NCI-H446 (cell line): ENCODE measurements at places on chromosomes 7 and 10.

- DNase-seq = no peak
Measured at GRCh38 chr10:71297343-71297742, 21.7 kb upstream of the SLC29A3 start.

DNA sequence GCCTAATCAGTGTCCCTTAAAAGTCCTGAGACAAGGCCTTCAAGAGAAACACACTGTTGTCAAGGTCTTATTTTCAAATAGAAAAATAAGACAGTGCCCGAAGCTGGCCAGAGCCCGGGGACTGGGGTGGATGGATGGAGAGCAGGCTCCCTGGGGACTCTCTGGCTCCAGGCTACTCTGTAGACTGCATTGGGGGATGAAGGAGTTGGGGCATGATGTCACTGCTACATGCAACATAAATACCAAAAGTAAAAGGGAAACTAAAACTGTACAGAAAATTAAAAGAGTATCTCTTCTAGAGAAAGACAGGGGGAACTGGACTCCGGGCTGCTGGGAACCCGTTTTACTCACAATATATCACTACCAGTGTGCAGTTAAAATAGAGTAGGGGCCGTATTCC, 629.8 kb downstream of the KCNMA1 start:
- DNase-seq = no peak

- no peak for DNase-seq
Measured at GRCh38 chr10:79172881-79173280, 104.1 kb downstream of the ZMIZ1 start.

DNA sequence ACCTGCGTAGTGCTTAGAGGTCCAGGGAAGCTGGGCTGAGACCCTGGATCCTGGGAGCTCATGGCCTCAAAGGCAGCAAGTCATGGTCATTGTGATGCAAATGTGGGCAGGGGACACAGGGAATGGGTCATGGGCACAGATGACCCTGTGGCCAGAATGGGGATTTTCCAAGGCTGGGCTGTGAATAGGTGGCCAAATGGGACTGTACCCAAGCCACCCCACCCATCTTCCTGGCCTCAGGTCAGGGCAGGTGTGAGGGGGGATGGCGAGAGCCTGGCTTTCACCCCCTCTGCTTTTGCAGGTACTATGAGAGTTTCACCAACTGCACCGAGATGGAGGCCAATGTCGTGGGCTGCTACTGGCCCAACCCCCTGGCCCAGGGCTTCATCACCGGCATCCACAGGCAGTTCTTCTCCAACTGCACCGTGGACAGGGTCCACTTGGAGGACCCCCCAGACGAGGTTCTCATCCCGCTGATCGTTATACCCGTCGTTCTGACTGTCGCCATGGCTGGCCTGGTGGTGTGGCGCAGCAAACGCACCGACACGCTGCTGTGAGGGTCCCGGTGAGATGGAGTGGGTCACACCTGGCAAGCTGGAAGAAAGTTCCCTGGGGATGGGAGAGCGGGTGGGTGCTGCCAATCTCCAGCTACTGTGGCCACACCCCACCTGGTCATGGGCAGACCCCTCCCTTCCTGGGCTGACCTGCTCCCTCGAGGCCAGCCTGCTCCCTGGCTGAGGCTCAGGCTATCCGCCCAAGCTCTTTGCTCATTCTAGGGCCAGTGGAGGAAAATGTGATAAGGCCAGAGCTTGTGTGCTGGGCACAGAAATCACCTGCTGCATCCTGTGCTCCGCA, 25.5 kb downstream of the RAMP3 start:
- DNase-seq = no peak

- peak; percentile 72 for DNase-seq
Measured at GRCh38 chr10:21989453-21990154, 13.9 kb downstream of the DNAJC1 start.

- DNase-seq = no peak
Measured at GRCh38 chr10:70320751-70321150, 36.9 kb upstream of the NPFFR1 start.

DNA sequence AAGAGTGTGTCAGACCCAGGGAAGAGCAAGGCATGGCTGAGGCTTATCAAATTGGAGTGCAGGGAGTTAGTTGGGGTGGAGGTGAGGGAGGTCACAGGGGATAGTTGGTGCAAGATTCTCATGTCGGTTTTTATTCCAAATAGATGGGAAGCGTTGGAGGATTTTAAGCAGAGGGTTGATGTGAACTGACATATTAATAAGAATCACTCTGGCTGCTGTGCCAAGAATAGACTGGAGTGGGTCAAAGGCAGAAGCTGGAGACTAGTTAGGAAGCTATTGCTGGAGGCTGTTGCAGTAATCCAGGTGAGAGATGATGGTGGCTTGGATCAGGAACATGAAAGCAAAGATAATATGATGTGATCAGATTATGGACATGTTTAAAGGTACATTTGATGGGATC, 36.5 kb downstream of the LRRC18 start:
- DNase-seq = no peak

- no peak for DNase-seq
Measured at GRCh38 chr7:155809947-155810769, 2.1 kb downstream of the SHH start.

DNA sequence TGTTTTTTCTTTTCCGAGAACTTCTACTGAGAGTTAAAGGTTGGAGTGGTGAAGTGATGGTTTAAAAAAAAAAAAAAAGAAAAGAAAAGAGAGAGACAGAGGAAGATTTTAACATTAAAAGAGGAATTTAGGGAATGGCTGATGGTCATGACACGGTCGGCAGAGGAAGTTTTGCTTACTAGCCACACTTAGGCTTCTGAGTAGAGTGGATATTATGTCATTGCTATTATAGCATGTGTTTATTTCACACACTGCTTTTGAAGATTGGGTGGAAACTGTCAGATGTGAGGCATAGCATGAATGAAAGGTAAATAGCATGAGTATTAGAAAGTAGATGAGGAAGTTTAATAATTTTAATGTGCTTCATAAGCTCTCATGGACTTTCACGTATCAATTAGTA, 2.5 kb downstream of the KAT6B start:
- no peak for DNase-seq

GRCh38 chr7:9083837-9084236, 650.4 kb downstream of the NXPH1 start:
- DNase-seq = no peak

GRCh38 chr10:62653254-62653653, 151.3 kb upstream of the ADO start:
- DNase-seq = no peak

GRCh38 chr10:104101902-104102301, 16.2 kb upstream of the COL17A1 start:
- no peak for DNase-seq

DNA sequence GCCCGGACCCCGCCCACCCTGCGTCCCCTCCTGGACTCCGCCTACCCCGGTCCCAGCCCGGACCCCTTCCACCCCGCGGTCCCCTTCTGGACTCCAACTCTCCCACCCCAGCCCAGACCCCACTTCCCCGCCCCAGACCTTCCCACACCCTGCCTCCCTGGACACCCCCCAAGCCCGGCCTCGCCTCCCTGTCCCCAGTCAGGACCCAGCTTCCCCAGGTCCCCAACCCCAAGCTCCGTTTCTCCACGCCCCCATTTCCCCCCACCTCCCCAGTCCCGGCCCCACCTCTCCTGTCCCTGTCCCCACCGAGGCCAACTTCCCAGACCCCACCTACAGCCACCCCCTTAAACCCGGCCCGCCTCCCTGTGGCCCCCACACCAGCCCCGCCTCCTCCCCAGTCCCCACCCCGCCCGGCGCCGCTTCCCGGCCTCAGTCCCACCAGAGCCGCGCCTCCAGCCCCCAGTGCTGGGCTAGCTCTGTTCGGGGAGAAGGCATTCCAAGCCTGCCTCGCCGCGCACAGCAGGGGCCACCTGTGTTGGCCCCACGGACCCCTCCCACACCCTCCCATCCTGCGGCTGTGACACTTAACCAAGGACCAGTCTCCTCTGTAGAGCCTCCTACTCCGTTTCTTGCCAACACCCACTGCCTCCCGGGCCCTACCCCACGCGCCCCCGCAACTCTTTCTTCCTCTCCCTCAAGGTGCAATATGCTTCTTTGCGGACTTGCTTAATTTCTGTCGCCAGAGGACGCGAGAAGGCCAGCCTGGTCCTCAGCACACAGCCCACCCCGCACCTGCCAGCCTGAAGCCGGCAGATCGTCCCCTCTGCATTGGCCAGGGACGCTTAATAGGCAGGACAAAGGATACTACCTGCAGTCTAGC, 736 bp upstream of the ITIH5 start:
- no peak for DNase-seq

- DNase-seq = no peak
Measured at GRCh38 chr10:6045878-6046772, 16.0 kb downstream of the IL2RA start.

DNA sequence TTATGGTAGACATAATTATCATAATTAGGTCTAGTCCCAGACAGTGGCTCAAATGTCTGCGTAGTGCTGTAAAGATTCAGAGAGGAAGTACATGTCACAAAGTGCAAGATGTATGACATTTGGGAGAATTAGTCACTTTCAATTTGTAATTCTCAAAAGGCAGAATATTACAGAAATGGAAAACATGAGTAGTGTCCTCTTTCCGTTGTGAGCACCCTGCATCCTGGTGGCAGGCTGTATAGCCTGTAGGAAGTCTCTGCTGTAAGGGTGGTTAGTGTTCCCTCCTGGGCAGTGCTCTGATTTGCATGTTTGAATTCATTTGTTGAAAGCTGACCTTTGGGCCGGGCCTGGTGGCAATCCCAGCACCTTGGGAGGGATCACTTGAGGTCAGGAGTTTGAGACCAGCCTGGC, 17.0 kb downstream of the CDK14 start:
- DNase-seq = no peak

- DNase-seq = no peak
Measured at GRCh38 chr10:113754768-113755167, 3.3 kb downstream of the PLEKHS1 start.

GRCh38 chr7:151016505-151016904, 7.8 kb downstream of the ATG9B start:
- no peak for DNase-seq

DNA sequence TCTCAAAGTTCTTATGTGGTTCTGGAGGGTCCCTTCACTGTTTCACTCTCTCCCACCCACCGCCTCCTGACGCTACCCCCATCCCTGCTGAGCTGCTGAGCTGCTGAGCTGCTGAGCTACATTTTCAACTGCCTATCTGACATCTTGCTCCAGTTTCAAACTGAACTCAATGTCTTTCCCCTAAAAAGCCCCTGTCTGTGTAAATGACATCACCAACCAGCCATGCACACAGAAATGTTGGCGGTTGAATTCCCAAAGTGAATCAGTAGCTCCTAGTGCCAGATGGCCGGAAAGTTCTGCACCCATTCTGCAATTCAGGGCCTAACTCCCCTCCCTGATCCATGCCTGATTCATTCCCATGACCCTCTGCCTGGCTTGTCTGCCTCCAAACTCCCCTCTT, 71.2 kb downstream of the WNT2 start:
- DNase-seq = no peak

DNA sequence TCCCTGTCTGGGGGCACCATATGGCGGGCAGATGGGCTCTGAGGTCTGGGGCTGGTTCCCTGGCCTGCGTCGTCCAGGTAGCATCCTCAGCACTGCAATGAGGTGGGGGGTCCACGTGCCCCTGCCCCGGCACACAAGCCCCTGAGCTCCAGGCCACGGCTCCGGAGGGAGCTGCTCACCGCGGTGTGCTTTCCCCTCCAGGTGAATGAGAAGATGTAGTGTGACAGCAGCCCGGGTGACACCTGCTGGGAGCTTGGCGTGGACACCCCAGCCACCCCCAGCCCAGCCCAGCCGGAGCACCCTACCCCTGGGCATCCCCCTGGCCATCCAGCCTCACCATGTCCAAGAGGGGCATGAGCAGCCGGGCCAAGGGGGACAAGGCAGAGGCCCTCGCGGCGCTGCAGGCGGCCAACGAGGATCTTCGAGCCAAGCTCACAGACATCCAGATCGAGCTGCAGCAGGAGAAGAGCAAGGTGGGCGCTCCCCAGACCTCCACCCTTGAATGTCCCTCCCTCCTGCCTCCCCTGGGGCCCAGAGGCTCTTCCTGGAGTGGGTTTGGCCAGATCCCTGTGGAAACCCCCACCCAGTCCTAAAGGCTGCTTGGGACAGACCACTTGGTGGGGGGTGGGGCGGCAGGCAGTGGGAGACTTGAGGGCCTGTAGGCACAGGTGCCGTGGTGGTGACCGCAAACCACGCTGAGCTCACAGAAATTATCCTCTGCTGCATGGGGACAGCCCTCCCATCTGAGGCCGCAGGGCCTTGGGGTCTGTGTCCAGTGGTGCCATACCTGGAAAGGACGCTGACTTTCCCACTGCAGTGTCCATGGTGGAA, 38.9 kb downstream of the JAKMIP3 start:
- no peak for DNase-seq

- DNase-seq = no peak
Measured at GRCh38 chr7:106813705-106814305, 51.3 kb upstream of the PIK3CG start.
